ENCODE measurements at places on chromosomes 6 and 20.

- DNase-seq, result no peak
Observed at GRCh38 chr6:76843054-76843822, 620.1 kb downstream of the HTR1B start.

- no peak for DNase-seq
Observed at GRCh38 chr20:2170404-2170803, 68.8 kb downstream of the STK35 start.

GRCh38 chr20:60481743-60482133, 523.5 kb downstream of the CDH26 start:
- DNase-seq, result no peak

DNA sequence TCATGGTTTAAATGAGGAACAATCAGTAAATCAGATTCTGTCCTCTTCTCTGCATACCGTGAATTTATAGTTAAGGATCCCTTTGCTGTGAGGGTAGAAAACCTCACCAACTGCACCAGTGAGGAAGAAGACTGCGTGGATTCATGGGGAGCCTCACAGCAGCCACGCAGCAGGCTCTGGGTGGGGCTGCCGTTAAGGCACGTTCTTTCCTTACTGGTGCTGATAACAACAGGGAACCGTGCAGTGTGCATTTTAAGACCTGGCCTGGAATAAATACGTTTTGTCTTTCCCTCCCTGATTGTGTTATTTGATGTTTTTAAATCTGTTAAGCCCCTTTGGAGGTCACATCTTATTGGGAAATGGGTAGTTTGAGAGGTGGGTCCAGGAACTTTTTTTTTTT, 17.6 kb upstream of the MYLK2 start:
- no peak for DNase-seq

DNA sequence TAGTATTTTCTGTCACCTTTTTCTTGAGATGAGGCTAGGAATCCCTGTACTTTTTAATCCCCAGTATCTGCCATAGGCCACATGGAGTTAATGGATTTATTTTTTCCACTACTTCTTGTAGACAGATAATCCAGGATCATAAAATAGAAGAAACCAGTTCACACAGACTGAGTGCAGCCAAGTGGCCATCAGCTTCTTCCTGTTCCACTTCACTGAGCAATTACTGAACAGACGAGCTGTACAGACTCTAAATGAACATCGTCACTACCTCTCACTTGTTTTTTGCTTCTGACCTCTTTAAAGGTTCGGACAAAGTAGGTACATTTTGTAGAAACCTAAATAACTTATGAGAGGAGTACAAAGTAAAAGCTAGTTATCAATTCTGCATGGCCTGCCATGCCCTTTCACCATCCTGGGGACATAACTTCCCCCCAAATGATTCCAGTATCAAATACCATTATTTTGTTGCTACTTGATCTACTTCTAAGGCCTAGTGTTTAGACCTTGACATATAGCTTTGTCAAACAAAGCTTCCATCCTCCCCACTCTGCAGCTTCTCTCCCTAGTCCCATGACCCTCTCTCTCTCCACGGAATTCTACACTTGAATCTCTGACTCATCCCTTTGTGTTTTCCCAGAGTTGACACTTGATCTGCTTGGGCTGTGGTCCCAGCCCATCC, 34.4 kb upstream of the ARHGAP18 start:
- DNase-seq, result no peak

GRCh38 chr6:156634951-156635371, 142.2 kb upstream of the ARID1B start:
- no peak for DNase-seq

DNA sequence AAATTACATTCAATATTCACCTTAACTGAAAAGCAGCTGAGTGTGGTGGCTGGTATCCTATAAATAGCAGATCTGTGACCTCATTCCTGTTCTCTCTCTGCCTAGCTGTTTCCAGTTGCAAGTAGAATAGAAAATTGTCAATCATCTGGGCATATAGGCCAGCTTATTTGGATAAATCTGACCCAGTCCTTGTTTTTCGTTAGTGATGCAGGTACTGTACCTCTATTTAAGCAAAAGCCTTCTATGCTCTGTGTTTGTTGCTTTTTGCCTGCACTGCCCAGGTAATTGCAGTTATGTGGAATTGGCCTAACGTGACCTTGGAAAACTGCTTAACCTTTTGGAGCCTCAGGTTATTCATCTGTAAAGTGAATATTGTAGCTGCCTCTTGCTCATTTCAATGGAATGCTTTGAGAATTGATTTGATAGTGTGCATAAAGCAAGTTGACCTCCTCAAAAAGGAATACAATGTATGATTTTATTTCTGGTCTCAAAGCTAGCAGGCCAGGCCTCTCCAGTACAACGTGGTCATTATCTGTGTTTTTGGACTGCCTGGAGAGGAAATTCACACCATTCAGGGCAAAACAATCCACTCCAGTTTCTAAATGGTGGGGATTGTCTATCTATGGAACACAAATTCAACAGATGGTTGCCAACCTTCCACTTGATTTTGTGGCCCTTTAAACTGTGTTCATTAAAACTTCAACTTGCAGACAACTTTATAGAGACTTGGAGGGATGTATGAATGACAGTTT, 508.7 kb upstream of the CITED2 start:
- no peak for DNase-seq

- no peak for DNase-seq
Observed at GRCh38 chr20:5675103-5676091, 74.8 kb upstream of the SHLD1 start.
